ENCODE measurements at places on chromosomes 11 and 22.

DNA sequence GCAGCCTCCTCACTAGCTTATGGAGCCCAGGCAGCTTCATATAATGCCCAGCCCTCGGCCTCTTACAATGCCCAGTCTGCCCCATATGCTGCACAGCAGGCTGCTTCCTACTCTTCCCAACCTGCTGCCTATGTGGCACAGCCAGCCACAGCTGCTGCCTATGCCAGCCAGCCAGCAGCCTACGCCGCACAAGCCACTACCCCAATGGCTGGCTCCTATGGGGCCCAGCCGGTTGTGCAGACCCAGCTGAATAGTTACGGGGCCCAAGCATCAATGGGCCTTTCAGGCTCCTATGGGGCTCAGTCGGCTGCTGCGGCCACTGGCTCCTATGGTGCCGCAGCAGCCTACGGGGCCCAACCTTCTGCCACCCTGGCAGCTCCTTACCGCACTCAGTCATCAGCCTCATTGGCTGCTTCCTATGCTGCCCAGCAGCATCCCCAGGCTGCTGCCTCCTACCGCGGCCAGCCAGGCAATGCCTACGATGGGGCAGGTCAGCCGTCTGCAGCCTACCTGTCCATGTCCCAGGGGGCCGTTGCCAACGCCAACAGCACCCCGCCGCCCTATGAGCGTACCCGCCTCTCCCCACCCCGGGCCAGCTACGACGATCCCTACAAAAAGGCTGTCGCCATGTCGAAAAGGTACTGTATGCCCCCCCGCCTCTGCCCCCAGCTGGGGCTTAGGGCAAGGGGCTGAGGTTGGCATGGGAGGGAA, 8.8 kb downstream of the RBM14 start:
- DNase-seq = no peak

DNA sequence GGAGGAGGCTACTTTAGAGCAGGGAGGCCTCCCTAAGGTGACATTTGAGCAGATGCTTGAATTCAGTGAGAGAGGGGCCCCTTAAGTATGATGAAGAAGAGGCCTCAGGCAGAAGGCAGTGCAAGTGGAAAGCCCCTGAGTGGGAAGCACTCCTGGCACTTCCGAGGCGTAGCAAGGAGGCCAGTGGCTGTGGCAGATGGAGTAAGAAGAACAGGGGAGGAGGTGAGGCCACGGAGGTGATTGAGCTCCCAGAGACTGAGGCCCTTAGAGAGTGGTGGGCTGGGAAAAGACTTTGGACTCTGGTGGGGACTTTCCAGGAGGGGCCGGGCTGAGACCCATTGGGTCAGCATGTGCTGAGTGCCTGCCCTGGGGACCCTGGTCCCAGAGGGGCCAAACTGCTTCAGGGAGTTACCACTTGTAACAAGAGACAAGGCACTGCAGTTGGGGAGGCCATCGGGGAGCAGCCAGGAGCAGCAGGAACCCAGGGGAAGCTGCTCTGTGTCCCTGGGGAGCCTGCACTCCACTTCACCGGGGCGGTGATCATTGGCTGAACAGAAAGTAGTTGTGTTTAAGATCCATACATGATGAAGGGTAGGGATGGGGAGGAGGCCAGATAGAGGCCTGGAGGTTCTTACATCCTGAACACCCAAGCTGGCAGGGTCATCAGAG, 2.5 kb upstream of the CENPM start:
- no peak for DNase-seq

- no peak for DNase-seq
Measured at GRCh38 chr11:86370922-86371594, 3.6 kb upstream of the CCDC81 start.

GRCh38 chr22:24878969-24879368, 67.5 kb downstream of the LHFPL7 start:
- no peak for DNase-seq

DNA sequence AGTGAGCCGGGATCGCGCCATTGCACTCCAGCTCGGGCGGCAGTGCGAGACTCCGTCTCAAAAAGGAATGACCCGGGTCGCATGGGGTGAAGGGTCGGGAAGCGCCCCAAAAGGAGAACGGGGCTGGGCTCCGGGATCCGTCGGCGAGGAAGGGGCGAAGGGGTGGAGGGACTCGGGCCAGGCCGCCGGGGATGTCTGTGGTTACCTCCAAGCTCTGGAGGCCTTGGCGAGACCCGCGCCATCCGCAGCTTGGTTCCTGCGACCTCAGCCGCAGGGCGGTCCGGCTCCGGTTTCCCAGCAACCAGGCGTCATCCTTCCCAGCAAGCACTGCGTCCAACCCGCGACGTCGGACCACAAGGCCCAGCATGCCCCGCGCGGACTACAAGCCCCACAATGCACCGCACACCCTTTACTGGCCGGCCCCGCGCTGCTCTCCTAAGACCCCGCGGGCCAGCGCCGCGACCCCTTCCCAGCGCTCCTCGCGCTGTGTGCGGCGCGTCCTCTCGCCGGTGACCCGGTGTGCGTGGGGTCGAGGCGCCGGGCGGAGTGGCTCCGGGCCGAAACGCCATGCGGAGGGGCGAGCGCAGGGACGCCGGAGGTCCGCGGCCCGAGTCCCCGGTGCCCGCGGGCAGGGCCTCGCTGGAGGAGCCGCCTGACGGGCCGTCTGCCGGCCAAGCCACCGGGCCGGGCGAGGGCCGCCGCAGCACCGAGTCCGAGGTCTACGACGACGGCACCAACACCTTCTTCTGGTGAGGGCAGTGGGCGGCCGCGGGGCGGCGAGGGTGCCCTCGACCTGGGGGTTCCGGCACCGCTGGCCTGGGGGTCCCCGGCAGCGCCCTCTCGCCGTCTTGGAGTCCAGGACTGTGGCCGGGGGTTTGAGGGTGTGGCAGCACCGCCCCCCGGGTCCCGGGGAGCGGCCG, at the start of gene PTDSS2:
TSS of gene PTDSS2 (plus strand) at position 391 of the 920 bp plus-strand sequence. CDS start at position 568, 177 bp downstream.
- DNase-seq = no peak

DNA sequence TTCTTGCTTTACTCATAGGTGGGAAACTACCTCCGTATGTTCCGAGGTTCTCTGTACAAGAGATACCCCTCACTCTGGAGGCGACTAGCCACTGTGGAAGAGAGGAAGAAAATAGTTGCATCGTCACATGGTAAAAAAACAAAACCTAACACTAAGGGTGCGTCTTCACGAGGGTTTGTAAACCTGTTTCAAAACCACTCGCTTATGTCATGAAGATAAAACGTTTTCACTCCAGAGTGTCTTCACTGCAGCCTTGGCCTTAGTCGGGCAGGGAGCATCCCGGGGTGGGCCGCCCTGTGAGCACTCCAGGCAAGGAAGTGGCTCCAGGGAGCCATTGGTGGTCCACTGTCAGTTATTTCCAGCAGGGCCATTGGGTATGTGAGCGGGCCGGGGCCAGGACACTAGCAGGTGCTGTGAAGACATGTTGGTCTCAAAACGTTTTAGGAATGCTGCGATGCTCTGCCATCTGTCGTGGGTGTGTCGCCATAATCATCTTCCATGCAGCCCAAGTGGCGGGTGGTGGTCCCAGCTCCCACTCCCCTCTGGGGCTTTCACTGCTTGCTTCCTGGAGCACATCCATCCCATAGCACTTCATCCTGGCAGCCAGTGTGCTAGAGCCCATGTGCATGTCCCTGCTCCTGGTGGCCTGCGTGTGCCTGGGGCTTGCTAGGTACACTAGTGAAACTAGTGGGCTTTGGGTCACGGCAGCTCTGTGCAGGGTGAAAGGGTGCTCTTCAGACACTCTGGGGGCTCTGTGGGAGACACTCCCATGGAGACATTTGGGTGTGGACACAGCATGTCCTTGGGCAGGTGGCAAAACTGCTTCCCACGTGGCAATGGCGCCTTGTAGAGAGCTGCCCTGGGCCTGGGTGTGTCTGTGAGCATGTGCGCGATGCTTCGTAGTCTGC, 5.2 kb downstream of the SMARCB1 start:
- DNase-seq = no peak

- DNase-seq = no peak
Measured at GRCh38 chr11:85627332-85627997, at the start of gene DLG2. Gene DLG2, minus strand, starts transcription at chr11:85627344.

DNA sequence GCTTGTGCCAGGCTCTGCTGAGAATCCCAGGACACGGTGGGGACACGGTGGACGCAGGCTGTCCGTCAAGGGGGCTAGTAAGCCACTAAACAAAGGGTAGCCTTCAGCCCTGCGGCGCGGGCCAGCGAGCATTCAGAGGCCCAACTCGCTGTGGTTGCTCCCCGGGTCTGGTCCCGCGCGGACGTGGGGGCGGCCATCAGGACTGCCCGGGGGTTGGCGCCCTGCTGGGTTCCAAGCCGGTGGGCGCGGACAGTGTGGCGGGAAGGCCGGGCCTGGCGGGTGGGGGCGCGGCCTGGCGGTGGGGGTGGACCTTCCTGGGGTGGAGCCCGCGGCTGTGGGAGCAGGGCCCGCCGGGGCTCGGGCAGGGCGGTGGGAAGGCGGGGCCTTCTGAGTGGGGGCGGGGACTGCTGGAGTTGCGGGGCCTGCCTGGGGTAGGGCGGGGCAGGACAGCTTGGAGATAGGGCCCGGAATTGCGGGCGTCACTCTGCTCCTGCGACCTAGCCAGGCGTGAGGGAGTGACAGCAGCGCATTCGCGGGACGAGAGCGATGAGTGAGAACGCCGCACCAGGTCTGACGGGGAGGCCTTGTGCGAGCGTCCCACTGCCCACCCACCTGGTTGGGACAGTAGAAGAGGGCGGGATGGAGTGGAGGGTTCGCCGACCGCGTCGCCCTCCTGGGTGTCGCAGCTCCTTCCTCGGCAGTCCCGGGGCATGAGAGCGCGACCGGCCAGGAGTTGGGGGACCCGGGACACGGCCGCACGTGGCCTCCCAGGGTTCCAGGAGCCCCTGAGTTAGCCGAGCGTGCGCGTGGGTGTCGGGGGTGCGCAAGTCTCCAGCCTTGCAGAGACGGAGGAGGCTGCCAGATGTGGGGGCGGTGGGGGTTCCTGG, at the start of gene SERHL2:
TSS of gene SERHL2 (plus strand) at position 482 of the 887 bp plus-strand sequence. CDS start at position 547, 65 bp downstream.
- DNase-seq = no peak

DNA sequence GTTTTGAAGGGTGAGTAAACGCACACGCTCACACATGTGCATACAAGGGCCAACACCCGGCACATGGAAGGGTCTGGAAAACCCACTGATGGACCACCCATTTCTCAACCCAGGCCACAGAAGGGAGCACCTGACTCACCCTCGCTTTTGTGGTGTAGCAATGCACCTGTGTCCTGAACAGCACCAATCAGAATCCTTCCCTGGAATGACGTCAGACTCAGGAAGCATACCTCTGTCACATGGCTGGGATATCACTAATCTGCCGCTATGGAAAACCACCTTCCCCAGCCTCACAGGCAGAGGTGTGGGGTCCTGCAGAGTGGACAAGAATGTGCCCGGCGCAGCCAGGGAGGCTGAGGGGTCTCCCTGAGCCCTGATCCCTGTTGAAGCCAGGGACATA, 9.0 kb upstream of the OSM start:
- no peak for DNase-seq

DNA sequence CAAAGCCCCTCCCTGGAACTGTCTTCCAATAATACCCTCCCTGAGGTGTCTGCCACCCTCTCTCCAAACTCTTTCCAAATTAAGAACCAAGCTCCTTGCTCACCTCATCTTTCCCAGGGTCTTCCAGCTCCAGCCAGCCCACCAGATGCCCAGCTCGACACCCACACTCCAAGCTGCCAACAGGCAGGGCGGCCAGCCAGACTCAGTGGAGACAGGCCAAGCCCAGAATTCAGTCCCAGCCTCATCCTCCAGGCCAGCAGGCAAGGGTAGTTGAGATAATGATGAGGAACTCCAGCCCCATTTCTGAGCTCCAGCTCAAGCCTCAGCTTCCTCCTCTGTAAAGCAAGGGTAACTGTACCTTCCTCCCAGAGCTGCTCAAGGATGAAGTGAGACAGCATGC, 132.9 kb downstream of the CHST1 start:
- DNase-seq = no peak

DNA sequence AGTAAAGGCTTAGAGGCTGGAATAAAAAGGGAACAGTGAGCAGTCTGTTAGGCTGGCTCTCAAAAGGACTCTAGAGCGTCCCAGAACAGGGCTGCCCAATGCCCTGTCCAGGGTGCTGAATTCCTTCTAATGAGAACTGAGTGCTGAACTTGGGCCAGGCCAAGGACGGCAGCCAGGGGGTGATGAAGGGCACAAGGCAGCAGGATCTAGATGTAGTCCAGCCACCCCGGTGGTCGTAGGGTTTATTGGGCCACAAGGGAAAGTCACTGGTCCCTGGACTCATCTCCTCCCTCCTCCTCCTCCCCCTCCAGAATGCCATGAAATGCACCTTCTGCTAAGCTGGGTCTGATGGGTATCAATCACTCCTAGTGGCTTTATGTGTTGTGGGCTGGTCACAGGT, 19.2 kb downstream of the NPTXR start:
- DNase-seq = no peak

DNA sequence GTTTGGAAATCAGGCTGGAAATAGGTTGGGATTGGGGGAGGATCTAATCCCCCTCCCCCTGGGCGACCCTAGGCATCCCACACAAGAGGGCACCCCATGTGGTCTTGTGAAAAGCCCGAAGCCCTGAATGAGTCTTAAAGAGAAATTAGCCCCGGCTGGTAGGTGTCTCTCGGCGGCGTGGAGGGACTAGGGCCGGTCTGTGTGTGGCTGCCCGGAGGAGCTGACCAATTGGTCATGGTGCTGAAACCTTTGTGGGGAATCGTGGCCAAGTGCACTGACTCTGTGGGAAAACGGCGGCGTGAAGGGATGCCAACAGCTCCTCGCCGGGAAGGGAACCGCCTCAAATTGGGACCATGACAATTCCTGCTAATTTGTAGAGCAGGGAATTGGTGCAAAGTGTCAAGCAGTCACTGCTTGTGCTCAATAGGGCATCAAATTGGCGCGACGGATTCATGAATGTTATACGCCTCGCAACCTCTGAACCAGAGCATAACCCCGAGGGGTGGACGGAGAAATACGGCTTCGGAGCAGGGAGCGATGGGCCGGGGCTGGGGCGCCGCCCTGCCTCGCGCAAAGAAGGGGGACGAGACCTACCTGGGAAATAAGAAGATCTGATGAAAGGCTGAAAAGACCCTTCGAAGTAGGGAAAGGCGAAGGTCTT, 1.5 kb downstream of the DBX1 start:
- DNase-seq = no peak

DNA sequence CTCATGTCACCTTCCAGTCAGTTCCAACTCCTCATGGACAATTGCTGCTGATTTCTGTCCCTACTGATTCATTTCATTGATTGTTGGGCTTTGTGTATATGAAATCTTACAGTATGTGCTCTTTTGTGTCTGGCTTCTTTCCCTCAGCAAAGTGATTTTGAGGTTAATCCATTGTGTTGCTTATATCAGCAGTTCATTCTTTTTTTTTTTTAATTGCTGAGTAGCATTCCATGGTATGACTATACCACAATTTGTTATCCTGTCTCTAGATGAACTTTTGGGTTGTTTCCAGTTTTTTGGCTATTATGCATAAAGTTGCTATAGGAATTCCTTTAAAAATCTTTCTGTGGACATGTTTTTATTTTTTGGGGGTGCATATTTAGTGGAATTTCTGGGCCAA, 59.9 kb downstream of the NXPE1 start:
- no peak for DNase-seq

GRCh38 chr11:113496026-113496651, 20.9 kb upstream of the DRD2 start:
- DNase-seq = no peak

- DNase-seq = no peak
Measured at GRCh38 chr22:41387341-41387740, 5.6 kb downstream of the TEF start.

GRCh38 chr11:47488111-47488510, 39.2 kb upstream of the RAPSN start:
- no peak for DNase-seq
